ENCODE measurements at places on chromosomes 4 and X.

- DNase-seq: no peak
Observed at GRCh38 chrX:48086082-48086481, 14.6 kb upstream of the ZNF630 start.

- no peak for DNase-seq
Observed at GRCh38 chr4:25524663-25525062, 131.0 kb upstream of the SLC34A2 start.

GRCh38 chrX:43657671-43658070, 1.6 kb downstream of the MAOA start:
- DNase-seq: no peak

DNA sequence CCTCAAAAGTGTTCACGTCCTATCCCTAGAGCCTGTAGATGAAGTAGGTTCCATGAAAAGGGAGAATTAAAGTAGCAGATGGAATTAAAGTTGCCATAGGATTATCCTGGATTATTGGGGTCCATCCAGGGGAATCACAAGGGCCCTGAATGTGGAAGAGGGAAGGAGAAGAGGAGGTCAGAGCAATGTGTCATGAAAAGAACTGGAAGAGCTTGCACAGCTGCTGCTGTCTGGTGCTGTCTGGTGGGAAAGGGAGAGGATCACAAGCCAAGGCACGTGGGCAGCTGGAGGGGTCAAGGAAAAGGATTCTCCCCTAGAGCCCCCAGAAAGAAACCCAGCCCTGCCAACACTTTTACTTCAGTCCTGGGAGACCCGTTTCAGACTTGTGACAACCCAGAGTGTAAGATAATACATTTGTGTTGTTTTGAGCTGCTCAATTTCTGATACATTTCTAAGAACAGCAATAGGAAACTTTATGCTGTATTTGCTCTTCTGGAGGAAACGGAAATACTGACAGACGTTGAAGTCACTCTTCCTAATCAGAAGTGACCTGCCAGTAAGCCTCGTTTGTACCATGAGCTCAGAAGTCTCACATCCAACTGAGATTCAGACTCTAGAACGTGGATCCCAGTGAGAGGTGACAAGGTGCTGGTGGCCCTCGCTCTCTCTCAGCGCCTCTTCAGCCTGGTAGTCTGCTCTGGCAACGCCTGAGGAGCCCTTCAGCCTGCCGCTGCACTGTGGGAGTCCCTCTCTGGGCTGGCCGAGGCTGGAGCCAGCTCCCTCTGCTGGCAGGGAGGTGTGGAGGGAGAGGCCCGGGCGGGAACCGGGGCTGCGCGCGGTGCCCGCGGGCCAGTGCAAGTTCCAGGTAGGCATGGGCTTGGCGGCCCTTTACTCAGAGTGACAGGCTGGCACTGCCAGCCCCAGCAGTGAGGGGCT, 34.7 kb upstream of the ENPP6 start:
- no peak for DNase-seq

DNA sequence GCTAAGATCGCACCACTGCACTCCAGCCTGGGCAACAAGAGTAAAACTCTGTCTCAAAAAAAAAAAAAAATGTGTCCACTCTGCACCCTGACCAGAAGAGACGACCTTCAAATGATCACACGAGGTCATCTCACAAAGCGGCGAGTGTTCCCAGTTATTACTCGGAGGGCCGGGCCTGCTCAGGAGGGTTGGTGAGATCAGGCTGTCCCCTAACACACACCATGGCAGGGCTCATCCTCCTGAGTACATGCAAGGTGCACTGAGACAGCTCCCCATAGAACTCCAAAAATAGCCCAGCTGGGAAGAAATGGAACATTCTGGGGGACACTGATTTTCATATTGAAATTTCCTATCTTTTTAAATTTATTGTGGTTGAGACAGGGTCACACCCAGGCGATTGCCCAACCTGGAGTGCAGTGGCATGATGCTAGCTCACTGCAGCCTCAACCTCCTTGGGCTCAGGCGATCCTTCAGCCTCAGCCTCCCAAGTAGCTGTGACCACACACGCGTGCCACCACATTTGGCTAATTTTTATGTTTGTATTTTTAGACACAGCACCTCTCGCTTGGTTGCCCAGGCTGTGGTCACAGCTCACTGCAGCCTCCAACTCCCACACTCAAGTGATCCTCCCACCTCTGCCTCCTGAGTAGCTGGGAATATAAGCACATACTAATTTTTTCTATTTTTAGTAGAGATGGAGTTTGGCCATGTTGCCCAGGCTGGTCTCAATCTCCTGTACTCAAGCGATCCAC, 51.5 kb downstream of the DHRSX start:
- DNase-seq: no peak

GRCh38 chr4:137678796-137679195, 146.5 kb upstream of the PCDH18 start:
- no peak for DNase-seq

DNA sequence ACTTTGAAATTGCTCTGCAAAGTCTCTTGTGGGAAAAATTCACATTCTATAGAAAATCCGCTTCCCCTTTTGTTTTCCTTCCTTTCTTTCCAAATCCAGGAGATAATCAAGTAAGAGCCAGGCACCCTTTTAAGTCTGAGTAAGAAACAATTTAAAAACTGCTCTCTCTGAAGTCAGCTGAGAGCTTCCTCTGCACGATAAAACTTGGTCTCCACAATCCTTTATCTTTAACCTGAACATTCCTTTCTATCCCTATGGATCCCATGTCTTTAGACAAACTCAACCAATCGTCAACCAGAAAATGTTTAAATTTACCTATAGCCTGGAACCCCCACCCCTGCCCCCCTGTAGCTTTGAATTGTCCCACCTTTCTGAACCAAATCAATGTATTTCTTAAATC, 1723.6 kb upstream of the AGA start:
- DNase-seq: no peak

DNA sequence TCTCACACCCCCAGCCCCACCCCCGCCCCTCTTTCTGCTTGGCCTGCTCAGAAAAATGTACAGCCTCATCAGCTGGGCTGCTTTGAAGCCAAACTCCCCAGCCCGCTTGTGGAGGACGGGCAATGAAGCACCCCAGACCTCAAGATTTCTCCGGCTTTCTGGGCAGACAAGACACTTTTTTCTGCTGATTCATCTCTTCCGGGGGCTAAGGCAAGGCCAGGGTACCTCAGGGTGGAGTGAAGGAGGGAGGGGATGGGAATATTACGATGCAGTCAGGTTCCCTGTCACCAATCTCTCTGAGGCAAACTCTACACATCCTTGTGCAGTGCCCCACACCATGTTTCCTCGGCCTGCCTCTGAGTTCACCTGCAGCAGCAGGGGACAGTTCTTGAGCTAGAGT, 66.9 kb upstream of the ATP6AP2 start:
- DNase-seq: no peak

DNA sequence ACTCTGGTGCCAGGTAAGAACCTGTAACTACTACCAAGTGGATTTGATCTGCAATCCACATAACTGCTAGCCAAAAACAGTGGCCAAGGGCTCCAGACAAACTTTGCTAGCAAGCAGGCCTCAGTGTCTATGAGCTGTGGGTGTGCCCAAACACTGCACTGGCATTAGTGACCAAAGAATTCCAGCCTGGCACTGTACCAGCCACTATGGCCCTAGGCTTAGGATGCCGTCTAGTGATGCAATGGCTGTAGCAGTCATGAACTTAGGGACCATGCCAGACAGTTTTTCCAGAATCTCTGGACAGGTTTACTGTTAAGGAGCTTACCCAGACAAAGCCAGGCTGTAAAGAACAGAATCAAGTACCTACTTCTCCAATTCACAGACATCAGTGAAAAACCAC, 33.7 kb upstream of the PRR27 start:
- no peak for DNase-seq

- no peak for DNase-seq
Observed at GRCh38 chrX:45479196-45479834, 278.6 kb upstream of the DIPK2B start.

- no peak for DNase-seq
Observed at GRCh38 chr4:184558996-184559395, 84.6 kb upstream of the IRF2 start.

- no peak for DNase-seq
Observed at GRCh38 chrX:130758072-130758471, 144.9 kb downstream of the ENOX2 start.

- DNase-seq: no peak
Observed at GRCh38 chr4:17587094-17587822, 10.3 kb downstream of the LAP3 start.

DNA sequence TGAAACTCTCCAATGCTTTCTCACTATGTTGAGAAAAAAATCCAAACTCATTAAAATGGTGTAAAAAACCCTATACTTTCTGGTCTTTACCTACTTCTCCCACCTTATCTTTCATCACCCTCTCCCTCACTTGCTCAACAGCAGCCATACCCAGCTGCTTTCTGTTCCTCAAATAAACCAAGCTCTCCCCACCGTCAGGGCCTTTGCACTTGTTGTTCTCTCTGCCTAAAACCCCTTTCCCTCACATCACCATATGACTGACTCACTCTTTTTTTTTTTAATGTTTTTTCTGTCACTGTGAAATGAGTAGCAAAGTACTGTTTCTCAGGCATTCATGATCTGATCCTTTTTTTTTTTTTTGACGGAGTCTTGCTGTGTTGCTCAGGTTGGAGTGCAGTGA, 122.3 kb upstream of the TMEM164 start:
- no peak for DNase-seq

GRCh38 chr4:147829401-147830101, 97.7 kb downstream of the ARHGAP10 start:
- no peak for DNase-seq

DNA sequence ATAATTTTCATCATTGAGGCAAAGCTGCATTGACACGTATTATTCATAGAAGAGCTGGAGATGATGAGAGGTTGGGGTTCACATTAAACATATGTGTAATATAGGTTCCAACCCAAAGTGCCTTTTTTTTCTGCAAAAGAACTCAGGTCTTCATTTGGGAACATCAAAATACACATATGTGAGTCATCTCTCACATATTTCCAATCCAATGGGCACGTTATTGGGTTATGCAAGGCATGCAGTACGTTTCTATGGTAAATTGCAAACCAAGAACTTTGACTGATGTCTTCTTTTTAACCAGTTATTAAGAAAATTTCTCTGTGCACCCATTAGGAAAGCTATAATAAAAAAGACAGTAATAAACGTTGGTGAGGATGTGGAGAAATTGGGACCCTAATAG, 150.3 kb upstream of the FAM9B start:
- no peak for DNase-seq

DNA sequence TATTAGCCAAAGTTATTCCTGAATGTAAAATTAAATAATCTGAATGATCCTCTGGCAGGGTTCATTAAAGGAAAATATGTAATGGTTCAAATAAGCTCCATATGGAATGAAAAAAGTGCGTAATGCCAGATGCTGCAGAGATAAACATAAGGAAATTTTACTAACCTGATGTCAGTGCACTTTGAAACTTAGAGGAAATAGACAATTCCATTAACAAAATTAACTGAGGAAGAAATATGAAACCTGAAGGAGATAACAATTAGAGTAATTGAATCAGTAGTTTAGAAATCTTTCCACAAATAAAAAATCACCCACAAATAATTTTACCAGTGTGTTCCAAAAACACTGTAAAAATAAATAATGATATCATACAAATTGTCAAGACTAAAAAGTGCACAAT, 387.5 kb downstream of the GRIA2 start:
- no peak for DNase-seq

- DNase-seq: no peak
Observed at GRCh38 chr4:41572516-41572915, 34.6 kb downstream of the LIMCH1 start.

DNA sequence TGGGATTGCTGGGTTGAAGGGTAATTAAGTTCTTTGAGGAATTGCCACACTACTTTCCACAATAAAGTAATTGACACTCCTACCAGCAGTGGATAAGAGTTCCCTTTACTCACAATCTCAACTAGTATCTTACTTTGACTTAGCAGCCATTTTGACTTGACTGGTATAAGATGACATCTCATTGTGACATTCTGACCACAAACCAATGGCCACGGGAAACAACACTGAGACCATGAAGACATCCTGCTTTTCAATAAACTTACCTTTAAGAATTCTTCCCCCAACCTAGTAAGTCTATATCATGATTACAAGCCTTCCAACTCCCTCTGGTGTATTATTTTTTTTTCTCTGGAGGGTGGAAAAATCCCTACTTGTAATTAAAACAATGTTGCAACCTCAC, 66.9 kb upstream of the WDR1 start:
- no peak for DNase-seq

GRCh38 chr4:130985371-130985770, 1889.4 kb downstream of the C4orf33 start:
- no peak for DNase-seq

- DNase-seq: no peak
Observed at GRCh38 chr4:39426728-39427127, 20.0 kb downstream of the KLB start.

GRCh38 chrX:38627683-38628082, 66.3 kb downstream of the TSPAN7 start:
- no peak for DNase-seq

DNA sequence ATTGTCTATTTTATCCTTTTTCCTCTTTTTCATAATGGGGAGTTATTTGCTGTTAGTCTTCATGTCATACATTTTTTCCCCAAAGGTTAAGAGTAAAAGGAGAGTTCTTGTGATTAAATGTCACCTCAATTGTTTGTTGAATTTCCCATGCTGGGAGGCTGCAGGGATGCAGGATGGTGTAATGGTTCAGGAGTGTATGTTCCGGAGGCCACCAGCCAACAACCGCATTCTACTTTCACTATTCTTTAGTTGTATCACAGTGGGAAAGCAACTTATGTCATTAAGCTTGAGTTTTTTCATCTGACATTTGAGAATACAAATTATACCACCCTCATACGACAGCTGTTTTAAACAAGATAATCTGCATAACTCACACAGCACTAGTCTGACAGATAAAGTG, 15.4 kb downstream of the AFP start:
- DNase-seq: no peak

- DNase-seq: no peak
Observed at GRCh38 chr4:30717208-30718020, 2.8 kb upstream of the PCDH7 start.
